Fibroblast of skin of left quadriceps (primary cell): ENCODE measurements at places on chromosomes 2 and 18.
A peak's percentile ranks its signal among the peaks of the same experiment; 100 is the strongest.

DNA sequence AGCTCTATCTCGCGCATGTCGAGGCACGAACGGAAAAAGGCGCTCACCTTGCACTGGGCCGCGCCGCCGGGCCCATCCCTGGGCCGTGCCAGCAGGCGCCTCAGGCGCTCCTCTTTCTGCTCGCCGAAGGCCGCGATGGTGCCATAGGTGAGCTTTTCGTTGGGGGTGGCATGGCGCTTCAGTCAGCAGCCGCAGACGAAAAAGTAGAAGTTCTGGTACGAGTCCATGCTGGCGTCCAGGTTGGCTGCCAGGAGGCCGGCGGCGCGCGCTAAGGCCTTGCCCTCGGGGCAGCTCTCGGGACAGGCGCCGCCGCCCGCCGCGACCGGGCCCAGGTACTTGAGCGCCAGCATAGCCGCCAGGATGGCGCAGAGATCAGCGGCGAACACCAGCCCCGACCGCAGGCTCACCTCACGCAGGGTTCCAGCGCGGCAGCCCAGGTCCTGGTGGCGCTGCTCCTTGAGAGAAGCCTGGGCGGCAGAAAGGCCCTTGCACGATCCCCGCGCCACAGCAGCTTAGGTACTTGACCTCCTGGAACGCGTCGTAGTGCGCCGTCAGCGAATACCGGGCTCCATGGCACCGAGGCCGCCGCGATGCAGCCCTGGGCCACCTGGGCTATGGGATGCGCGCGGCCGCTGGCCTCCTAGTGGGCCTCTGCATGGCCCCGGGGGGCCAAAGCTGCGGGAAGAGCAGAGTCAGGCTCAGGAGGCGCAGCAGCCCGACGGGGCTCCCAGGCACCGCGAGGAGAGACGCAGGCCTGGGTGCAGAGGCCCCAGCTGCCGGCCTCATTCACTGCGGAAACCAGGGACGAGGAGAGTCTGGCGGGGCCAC, 12.8 kb downstream of the ALPG start:
- no peak for DNase-seq

- peak; percentile 96 for DNase-seq
Measured at GRCh38 chr2:66432801-66433694, 1.9 kb upstream of the MEIS1 start.

- peak; percentile 61 for DNase-seq
Measured at GRCh38 chr2:118003396-118003824, 10.5 kb downstream of the CCDC93 start.

GRCh38 chr2:120570001-120570400, 165.7 kb upstream of the GLI2 start:
- DNase-seq: no peak

GRCh38 chr2:218378053-218378452, 4.0 kb upstream of the SLC11A1 start:
- DNase-seq: no peak

DNA sequence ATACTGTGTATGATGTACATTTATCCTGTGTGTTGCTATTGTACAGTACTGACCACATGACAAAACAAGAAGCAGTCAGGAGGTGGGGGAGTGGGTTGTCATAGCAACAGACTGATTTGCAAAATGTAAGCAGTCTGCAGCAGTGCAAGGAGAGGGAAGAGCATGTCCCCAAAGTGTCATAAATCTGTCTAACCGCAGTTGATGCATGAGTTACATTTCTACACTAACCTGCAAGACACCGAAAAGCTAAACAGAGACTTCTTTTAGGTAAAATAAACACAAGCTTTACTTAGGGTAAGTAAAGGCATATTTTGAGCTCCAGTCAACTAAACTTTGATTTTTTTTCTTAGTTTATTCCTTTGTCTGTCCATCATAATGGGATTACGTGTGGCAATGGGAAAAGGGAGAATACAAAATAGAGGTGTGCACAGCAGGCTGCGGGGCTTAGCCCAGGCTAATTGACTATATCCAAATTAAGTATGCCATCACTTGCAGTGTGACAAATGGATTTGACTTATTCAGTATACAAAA, 134.5 kb downstream of the MEIS1 start:
- peak; percentile 68 for DNase-seq

DNA sequence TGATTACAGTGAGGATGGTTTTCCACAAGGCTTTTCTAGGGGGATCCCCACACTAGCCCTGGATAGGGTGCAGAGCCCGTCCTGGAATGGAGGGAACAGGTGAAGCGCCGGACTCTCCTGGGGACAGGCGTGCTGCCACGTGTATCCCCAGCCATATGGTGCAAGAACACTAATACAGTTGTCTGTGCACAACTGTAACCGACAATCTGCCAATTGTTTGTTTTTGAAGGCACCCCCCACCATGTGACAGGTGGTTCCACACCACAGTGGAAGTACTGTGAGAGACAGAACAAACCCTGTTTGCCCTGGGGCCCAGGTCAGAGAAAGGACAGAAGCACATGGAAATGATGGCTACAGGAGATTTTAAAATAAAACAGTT, 52.9 kb downstream of the MYCN start:
- DNase-seq: no peak

DNA sequence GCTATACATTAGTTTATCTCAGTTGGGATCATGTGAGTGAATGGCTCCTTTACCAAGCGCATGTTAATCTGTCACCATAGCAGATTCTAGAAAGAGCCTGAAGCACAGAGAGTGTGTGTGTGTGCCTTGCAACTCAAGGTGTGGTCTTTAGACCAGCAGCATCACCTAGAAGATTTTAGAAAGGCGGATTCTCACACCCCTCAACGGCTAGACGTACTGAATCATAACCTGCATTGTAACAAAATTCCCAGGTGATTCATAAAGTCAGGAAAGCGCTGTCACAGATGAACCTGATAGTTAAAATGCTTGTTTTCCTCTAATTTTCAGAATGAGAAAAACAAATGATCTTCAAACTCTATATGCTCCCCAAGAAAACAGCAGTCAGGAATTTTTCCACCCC, 45.5 kb upstream of the MAPRE2 start:
- no peak for DNase-seq

- DNase-seq: no peak
Measured at GRCh38 chr2:41199334-41199733, 747.4 kb upstream of the SLC8A1 start.

GRCh38 chr18:49305688-49306336, 154.6 kb downstream of the DYM start:
- no peak for DNase-seq

- DNase-seq: no peak
Measured at GRCh38 chr2:7348761-7349160, 431.5 kb downstream of the RNF144A start.

DNA sequence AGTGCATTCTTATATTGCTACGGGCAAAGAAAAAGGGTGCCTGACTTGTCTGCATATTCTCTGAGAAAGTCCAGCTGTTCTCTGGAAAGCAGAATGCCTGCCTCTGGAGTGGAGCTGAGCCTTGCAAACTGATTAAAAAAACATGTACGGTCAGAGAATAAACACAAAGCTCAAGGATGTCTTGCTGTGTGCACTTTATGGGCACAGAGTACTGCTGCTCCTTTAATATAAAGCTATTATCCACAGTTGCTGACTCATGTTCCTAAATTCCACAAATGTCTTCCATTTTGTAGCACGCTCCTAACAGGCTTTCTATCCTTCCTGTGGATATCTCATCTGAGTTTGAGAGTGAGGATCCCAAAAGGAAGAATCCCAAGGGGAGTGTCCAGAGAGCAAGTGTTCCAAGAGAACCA, 229.0 kb downstream of the MREG start:
- peak; percentile 91 for DNase-seq

DNA sequence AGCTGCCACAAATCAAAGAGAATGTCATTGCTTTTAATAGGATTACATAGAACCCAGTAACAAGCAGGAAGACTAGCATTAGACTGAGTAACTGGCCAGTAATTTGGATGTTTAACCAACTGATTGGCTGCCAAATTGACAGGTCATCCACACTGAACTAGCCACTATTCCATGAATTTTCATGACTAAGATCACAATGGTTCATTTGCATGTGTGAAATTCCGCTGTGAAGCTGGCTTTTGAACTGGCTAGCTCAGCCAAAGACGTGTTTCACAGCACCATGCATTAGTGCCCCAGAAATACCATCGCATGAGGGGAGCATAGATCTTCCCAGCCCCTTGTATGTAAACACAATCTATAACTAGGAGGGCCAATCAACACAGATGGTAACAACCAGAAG, 649.8 kb downstream of the ARHGAP15 start:
- no peak for DNase-seq
